ENCODE measurements at places on chromosomes 3 and 15.
A peak's percentile ranks its signal among the peaks of the same experiment; 100 is the strongest.

GRCh38 chr3:104764496-104764895, 602.2 kb upstream of the ALCAM start:
- DNase-seq, result no peak

DNA sequence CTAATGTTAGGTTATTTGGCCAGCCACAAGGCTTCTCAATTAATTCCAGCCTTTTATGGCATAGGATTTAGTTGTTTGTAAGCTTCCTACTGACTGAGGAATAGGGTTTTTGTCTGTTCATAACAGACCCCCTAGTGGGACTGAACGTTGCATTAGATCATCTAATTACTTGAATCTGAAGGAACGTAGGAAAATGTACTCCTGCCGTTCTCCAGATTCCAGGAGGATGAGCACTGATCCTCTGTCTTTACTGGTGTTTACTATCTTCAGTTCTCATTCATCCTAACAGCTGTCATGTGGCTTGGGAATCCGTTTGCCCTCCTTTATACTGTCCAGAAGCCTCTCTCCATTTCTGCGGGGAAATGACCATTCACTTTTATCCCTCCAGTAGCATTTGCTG, 52.7 kb downstream of the RAD54L2 start:
- DNase-seq, result peak; percentile 32

- no peak for DNase-seq
These were observed at the start of gene PLXNB1 for GRCh38 chr3:48429960-48430707. Gene PLXNB1, minus strand, starts transcription at chr3:48430086. Its CDS starts 5,475 bp downstream, at chr3:48424611.

GRCh38 chr15:87033056-87033455, 953.4 kb downstream of the AGBL1 start:
- peak; percentile 3 for DNase-seq

- DNase-seq, result no peak
These were observed 103.4 kb upstream of the FHIT start for GRCh38 chr3:61354604-61355003.

GRCh38 chr15:88571852-88572259, 25.4 kb upstream of the DET1 start:
- no peak for DNase-seq

- no peak for DNase-seq
These were observed 159.0 kb downstream of the FRMD5 start for GRCh38 chr15:44035781-44036699.

DNA sequence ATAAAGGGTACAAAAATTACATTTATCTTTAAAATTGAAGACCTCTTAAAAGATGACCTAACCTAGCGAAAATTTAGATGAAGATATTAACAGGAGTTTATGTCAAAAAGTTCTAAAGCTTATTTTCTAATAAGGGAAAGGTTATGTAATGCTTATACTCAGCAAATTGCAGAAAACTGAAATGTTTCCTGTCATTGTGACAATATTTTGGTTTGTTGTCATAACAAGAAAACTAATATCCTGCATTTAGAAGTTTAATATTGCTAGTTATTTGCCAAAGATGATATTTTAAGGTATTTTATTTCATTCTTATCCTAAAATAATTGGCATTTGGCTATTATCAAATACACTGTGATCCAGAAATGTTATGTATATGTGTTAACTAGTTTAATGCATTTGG, 294.5 kb downstream of the C3orf38 start:
- DNase-seq, result no peak

- no peak for DNase-seq
These were observed 47.9 kb downstream of the STT3B start for GRCh38 chr3:31580645-31581044.

DNA sequence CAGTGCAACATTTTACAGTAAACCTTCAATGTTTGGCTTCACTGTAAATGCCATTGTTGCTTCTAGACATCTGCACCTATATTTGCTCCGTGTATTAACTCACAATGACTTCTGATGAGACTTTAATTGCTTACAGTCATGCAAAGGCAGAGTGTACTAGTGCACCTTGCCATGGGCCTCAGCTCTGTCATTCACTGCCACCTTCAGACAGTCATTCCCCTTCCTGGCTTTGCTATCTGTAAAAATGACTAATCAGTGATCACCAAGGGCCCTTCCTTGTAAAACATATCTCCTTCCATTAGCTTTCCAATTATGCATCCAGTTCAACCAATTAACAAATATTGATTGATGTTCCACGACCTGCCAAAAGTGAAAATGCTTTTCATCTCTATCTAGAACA, 120.3 kb downstream of the ARRDC4 start:
- DNase-seq, result no peak

- no peak for DNase-seq
These were observed 20.0 kb upstream of the RNF111 start for GRCh38 chr15:58967479-58967878.

DNA sequence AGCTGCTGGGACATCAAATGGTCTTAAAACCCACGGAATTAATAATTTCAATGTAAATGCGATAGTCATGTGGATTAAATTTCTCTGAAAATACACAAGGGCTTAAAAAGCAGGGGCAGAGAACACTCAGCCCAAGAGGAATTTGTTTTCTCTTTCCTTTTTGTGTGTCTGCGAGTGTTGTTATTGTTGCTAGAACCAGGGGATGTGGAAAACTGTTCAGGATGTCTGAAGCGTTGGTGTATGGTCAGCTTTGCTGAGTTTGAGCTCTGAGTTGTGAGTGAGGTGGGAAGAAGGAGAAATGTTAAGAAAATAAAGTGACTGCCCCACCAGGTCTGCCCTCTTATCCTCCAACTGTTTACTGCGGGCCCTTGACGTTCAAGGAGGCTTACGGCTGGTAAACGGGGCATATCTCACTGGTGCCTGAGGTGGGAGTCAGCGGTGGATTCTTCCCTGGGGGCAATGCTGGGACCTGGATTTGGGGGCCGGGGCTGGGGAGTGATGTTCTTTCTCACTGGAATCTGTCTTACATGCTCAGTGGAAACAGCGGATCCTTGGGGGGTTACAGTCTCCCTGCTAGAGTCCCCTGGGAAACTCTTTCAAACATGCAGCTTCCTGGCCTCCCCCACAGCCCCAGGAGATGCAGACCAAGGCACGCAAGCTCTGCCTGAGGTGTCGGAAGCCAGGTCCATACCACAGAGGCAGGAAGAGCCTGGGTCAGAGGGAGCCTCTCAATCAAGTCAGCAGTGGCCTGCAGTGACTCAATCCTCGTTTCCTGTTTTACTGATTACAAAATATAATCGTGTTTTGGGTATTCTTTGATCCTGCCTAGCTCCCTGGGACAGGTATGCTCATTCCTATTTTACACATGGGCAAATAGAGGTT, 41.8 kb downstream of the ITGA11 start:
- no peak for DNase-seq

GRCh38 chr15:52368402-52368801, 72.8 kb upstream of the MYO5C start:
- no peak for DNase-seq

DNA sequence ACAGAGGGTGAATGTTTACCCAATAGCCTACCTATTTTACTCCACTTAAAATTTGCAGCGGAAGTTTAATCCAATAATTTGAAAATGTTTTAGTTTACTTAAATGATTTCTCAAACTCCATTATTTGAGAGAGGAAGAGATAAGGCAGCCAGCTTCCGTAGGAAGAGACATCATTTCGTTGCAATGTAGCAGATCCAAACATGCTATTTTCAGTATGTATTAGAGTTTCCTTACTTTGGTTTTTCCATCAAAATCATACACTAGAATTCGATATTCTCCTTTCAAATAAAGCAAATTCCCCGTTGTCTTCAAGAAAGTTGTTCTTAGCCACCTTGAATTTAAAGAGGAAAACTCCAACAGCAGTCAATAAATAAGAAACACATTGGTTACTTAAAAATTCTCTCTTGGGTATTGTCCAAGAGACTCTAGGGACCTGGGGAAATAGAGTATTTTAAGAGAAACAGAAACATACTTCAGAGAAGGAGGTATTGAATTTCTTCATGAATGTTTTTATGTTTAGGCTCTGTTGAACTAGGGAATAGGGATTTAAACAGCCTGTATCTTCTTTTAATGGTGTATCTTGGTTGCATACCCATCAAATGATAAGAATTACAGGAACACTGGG, 324.5 kb upstream of the GBE1 start:
- peak; percentile 31 for DNase-seq

DNA sequence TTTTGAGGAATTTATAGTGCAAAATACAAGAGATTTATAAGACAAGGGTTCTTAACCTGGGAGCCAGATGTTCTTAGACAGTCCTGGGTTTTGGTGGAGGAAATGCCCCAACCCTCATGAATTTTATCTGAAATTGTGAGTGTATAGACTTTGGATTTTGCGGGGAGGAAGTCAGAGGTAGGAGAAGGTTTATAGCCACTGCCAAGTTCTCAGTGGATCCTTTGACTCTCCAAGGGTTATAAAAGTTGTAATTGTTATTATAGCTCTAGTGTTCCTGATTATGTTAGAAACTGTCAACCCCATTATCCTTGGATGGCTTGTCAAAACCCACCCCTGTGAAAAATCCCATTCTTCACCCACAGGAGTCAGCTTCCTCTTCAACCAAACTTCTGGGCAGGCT, 183.6 kb downstream of the LRTM1 start:
- no peak for DNase-seq

Measured in smooth muscle cell of the brain vasculature (primary cell).